ENCODE measurements at places on chromosomes 12 and 14.

GRCh38 chr12:41924111-41924510 is 220.6 kb downstream of the GXYLT1 start:
- DNase-seq: no peak

GRCh38 chr14:59455411-59455810 is 9.8 kb downstream of the GPR135 start:
- DNase-seq: peak; percentile 16

GRCh38 chr14:56482310-56482911 is 97.2 kb upstream of the TMEM260 start:
- no peak for DNase-seq

DNA sequence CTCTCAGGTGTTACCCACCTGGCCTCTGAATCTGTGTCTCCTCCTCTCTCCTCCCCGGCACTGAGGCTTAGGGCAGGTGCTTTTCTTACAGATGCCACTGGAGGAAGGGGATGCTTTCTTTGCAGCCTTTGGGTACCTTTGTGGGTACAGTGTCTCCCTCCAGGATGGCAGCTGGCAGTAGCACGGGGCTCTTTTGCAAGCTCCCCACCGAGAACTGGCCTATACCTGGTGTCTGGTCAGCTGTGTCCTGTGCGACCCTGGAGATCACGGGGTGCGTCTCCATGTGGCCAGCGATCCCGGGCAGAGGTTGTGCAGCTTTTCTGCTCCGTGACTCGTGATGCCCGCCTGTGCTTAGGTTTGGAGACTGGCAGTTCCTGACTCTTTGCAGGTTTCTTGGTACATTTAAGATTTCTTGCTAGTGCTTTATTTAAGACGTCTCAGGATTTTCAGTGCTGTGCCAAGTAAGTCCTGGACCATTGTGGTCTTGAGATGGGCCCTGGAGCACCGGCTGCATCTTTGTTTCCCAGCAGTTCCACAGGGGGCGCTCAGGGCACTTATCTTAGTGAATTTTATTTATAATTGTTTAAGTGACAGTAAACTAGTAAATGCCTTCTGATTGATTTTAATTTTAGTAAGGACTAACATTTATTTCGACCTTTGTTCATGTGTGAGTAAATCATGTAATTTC is 68.9 kb downstream of the DDX51 start:
- no peak for DNase-seq

GRCh38 chr14:102280376-102280962 is 24.5 kb downstream of the MOK start:
- no peak for DNase-seq

GRCh38 chr14:38255673-38256532 is at the start of gene CLEC14A:
CLEC14A (minus strand) TSS chr14:38256093; CDS start chr14:38256022, 71 bp downstream.
- no peak for DNase-seq
